ENCODE measurements at places on chromosomes 12 and 14.

- DNase-seq, result no peak
Observed at GRCh38 chr14:100246809-100247428, 8.0 kb downstream of the YY1 start.

DNA sequence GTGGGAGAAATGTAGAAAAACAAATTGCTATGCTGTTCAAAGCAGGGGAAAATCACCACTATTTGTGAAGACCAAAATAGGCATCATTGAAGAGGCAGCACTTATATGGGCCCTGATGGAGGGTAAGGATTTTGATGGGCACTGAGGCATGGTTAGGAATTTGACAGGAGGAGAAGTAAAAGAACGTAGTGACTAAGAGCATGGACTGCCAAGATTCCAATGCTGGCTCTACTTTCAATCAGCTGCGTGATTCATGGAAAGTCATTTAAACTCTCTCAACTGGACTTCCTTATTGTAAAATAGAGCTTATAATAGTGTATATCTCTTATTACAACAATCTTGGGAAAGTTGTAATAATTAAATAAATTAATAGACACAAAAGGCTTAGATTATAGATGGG lies 267.7 kb upstream of the G2E3 start:
- no peak for DNase-seq

GRCh38 chr12:88185988-88186387 lies 43.9 kb downstream of the TMTC3 start:
- no peak for DNase-seq

DNA sequence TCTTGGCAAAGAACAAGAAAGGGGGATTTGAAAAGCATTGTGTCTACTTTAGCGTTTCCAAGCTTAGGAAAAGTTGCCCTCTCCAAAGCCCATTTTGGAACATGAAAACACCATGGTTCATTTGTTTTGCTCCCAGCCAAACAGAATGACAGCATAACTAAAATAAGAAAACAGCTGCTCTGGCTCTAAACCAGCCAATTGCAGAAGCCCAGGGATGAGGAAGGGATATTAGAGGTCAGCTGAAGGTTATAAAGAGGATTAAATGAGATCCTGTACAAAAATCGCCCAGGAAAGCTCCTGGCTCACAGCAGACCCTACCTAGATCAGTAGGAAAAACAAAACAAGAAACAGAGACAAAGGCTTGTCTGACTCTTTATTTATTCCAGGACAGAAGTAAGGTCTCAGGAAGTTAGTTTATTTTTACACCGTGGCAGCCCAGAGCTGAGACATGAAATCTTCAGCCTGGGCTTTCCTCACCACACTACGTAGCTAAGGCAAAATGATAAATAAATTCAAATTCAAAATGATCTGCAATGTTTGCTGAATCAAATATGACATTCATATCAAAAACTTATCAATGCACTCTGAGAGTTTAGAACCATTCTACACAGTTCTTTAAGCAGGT lies 25.9 kb downstream of the SPX start:
- DNase-seq, result no peak
